ENCODE measurements at places on chromosomes 7 and 10.

DNA sequence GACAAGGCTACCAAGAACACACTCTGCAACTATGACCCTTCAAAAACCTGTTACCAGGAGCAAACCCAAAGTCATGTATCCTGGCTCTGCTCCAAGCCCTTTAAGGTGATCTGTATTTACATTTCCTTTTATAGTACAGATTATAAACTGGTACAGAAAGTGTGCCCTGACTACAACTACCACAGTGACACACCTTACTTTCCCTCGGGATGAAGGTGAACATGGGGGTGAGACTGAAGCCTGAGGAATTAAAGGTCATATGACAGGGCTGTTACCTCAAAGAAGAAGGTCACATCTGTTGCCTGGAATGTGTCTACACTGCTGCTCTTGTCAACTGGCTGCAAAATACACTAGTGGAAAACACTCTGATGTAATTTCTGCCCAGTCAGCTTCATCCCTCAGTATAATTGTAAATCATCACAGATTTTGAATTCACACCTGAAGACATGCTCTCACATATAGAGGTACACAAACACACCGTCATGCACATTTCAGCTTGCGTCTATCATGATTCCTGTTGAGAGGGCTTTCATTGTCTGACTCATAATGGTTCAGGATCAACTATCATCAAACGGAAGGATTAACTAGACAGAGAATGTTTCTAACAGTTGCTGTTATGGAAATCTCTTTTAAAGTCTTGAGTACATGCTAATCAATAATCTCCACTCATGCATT is 318.3 kb downstream of the NXPH1 start:
- no peak for DNase-seq

DNA sequence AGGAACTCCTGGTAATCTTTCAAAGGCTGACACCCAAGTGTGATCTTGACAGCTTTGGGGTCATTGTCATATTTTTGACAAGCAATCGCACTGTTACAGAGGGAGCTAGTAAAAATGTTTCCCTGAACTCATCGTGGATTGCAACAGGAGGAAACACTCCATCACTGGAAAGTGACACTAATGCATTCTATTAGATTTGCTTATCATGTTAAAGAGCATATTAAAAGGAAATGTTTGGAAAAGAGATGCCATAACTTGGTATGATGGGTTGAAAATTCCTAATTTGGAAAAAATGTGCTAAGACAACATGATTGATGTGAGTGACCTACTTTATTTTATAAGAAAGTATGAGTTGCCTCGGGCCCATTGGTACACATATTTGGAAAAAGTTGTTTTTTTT is 22.7 kb upstream of the EMX2 start:
- DNase-seq = no peak

GRCh38 chr7:140676306-140676705 is 3.6 kb downstream of the ADCK2 start:
- no peak for DNase-seq

DNA sequence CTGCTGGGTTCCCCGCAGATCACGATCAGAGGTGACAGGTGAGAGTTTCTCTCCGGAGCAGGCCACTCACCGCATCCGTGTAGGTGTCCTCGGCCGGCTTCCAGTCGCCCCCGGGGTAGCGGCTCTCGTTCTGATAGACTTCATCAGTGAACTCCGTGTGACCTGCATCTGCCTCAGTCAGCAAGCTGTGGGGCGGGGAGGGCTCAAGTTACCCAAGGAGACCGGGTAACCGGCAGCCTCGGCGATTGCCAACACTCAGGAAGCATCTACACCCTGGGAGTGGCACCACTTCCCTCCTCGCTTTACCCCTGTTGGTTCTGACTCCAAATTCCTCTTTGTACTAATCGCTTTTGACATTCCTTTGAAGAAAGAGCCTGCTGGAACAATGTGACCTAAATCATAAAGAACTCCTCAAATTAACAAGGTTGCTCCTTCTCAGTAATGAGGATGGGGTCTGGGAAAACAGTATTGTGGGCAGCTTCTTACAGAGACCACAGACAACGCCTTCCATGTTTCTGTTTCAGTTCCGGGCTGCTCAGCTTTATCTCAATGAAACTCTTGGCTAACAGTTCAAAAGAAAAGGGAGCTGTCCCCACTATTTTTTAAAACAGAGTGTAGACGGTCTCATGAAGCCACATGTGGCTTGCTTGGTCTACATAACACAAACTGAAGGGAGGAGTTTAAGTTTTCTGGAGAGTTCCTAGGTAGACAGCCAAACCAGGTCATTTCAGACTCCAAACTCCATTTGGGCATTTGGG is 118.1 kb downstream of the MYOF start:
- no peak for DNase-seq

DNA sequence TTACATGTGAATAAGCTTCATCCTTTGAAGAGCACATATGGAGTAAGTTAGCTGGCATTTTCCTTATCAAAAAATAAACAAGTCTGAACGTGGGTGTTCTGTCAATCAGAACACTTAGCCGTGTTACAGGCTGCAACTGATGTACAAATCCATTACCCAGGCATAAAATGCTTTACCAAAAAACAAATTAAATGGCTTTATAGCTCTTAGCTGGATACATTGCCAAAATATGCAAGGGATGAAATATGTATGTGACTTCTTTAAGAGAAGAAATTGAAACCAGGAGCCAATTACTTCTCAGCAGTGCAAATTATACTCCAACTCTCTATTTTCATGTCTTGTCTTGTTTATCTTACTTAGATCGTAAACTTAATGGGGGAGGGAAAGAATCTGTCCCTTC is 214.8 kb downstream of the DGKB start:
- no peak for DNase-seq

DNA sequence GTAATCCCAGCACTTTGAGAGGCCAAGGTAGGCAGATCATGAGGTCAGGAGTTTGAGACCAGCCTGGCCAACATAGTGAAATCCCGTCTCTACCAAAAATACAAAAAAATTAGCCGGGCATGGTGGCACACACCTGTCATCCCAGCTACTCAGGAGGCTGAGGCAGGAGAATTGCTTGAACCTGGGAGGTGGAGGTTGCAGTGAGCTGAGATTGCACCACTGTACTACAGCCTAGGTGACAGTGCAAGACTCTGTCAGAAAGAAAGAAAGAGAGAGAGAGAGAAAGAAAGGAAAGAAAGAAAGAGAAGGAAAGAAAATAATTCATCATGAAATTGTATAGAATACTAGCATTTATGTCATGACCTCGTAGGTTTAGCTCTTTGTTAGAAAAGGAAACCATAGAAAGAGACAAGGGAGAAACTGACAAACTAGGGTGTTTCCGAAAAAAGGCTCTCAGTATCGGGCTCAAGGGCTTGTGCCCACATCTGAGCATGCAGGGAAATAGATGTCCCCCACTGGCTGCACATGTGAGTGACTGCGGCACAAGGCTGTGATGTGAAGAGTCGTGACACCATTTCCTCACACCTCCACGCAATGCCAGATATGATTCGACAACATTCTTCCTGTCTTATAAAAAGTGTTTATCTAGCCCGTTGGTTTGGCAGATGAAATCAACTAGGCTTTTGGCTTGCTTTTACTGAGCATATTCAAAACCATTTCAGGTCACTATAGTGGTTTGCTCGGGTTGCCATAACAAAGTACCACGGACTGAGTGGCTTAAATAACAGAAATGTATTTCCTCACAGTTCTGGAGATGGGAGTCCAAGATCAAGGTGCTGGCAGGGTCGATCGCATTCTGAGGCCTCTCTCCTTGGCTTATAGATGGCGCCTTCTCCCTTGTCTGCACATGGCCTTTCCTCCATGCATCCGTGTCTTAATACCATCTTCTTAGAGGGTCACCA is 2.0 kb downstream of the SRGN start:
- DNase-seq = no peak

- no peak for DNase-seq
These were observed 18.5 kb downstream of the STRIP2 start for GRCh38 chr7:129452589-129453231.

GRCh38 chr7:47758546-47758945 is 176.6 kb upstream of the TNS3 start:
- DNase-seq = no peak

GRCh38 chr10:109978481-109978880 is 29.3 kb upstream of the ADD3 start:
- no peak for DNase-seq

- no peak for DNase-seq
These were observed 54.9 kb downstream of the SEMA3E start for GRCh38 chr7:83593921-83594475.

DNA sequence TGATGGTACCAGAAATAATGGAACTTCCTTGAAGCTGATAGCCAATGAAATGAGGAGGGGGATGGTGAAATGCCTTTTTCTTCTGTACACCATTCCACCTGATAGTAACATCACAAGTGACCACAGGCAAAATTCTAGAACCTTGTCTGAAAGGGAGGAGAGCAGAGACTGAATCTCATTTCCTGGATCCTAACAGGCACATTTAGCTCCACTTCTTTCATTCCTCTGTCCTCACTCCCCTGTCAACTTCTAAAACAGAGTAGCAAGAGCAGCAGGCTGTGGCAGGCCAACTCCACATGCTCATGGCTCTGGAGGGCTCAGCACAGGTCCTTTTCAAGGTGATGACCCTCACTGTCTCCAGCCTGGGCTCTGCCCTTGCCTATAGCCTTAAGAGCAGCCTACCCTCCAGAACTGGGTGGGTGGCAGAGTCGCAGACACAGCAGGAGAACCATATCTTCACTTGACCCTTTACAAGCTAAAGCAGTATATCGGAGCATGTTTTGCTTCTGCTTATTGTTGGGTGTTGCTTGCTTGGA is at the start of gene LRRC18:
LRRC18 (minus strand) TSS at position 51 of the 536 bp plus-strand sequence. CDS start 25,685 bp downstream, outside the sequence.
- no peak for DNase-seq

Measured in hindlimb muscle (tissue), 1 donor.